ENCODE measurements at places on chromosomes 16 and 17. TPM values are rescaled to one million over a fixed set of nuclear protein-coding genes. Genes with fewer than 3 reads are reported as not detected.
A peak's percentile ranks its signal among the peaks of the same experiment; 100 is the strongest.

- no peak for DNase-seq
These were observed 44.8 kb downstream of the CPPED1 start for GRCh38 chr16:12758670-12759558.

DNA sequence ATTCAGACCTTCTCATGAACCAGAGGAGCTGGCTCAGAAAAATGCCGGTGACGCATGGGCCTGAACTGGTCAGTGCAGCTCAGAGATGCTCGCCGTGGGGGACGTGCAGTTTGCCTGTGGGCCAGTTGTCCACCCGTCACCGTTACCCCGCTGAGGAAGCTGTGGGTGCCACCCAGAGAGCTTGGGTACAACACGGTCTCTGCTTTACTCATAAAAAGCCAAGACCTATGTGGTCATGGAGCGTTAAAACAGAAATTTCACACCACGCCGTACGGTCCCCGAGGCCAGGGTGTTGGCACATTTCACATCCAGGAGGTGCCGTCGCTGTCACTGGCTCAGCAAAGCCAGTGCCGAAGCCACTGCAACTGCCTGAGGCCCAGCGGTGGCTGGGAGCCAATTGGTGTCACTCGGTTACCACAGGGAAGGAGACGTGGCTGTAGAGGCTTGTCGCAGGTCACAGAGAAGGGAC is 120.9 kb downstream of the METRNL start:
- peak; percentile 76 for DNase-seq

The SOST gene
- total RNA-seq = not detected

DNA sequence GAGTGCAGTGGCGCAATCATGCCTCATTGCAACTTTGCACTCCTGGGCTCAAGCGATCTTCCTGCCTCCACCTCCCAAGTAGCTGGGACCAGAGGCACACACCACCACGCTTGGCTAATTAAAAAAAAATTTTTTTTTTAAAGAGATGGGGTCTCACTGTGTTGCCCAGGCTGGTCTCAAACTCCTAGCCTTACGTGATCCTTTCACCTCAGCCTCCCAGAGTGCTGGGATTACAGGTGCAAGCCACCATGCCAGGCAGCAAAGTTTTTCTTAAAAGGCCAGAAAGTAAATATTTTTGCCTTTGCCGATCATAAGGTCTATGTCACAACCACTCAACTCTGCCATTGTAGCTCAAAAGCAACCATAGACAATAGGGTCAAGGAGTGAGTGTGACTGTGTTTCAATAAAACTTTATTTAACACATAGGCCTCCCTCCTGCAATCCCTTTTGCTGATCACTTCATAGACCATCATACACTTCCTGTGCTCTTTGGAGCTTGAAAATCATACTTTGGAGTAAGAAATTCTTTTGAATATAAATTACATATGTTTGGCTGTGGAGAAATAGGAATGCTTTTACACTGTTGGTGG is 48.6 kb downstream of the PITPNC1 start:
- DNase-seq = no peak

The RAP1GAP2 gene
- 4.8 TPM for total RNA-seq

GRCh38 chr16:80619824-80620223 is 79.0 kb downstream of the DYNLRB2 start:
- DNase-seq = no peak

The CLEC3A gene
- not detected for total RNA-seq

DNA sequence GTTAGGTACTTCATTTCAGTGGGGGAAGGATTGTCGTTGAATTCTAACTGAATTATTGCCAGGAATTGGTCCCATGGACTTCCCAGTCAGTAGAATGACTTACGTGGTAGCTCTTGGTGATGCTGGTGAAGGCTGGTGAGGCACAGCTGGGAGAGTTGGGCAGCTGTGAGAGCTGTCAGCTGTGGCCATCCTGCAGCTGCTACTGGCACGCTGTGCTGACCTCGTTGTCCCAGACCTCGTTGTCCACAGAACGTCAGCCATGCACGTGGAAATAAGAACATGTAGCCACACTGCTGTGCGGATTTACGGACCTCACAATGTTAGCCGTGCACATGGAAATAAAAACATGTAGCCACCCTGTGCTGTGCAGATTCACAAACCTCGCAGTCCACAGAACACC is 102.3 kb downstream of the NPIPB11 start:
- DNase-seq = no peak

The KRT27 gene
- not detected for total RNA-seq

The SPN gene
- total RNA-seq = 263 TPM

The KRTAP2-2 gene
- total RNA-seq = not detected

The CANT1 gene
- 56.0 TPM for total RNA-seq

The KRT40 gene
- total RNA-seq = not detected

The CMTM2 gene
- 1.3 TPM for total RNA-seq

- DNase-seq = no peak
These were observed 98.9 kb upstream of the DYNLRB2 start for GRCh38 chr16:80441935-80442334.

DNA sequence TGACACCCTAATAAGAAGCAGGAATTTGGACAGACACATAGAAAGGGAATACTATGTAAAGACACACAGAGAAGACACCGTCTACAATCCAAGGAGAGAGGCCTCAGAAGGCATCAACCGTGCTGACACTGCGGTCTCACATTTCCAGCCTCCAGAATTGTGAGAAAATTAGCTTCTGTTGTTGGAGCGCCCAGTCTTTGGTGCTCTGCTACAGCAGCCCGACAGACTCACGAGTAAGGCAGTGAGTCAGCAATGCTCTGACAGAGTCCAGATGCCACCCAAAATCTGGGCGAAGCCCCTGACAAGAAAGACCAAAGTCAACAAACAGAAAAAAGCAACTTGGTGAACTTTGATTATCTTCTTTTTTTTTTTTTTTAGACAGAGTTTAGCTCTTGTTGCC is 32.5 kb upstream of the RAI1 start:
- DNase-seq = no peak

- DNase-seq = no peak
These were observed 124.0 kb downstream of the ABCC6 start for GRCh38 chr16:16099320-16099719.

GRCh38 chr17:80454557-80455335 is 21.7 kb downstream of the NPTX1 start:
- peak; percentile 97 for DNase-seq

The GDPD1 gene
- 2.7 TPM for total RNA-seq

DNA sequence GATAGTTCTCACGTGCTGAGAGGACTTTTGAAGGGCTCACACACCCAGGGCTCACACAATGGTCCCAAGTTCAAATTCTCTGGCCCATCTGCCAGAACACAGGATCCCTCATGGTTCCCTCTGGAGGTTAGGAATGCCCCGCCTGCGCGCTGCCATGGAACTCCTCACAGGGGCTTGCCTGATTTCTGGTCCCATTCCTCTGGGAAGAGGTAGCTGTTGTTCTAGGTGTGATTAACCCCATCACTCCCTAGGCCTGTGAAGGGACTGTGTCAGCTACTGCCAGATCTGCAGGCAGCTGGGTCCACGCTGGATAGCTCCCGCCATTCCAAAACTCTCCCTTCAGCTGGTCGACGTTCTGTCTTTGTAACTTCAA is 2.3 kb upstream of the ARMC5 start:
- no peak for DNase-seq

DNA sequence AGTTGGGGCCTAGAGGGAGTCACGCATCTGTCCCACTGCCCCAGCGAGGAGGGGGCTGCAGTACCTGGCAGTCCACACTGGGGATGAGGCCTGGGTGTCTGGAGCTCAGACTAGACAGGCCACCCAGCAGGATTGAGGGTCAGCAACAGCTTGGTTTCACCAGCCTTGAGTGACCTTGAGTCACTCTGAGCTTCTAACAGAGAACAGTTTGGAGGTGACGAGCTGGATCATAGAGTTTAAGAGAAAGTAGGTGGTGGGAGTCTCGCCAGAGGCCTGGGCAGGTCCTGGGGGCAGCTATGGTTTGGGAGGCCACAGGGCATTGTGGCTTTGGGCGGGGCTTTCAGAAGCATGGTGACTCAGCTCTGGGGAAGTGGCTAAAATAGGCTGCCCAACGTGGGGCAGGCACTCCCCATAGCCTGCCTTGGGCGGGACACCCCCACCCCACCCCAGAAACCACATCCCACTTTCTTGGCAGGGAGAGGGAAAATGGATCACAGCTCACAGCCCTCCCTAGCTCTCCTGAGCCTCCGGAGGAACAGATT is 20.5 kb downstream of the CDC42EP4 start:
- DNase-seq = no peak
